ENCODE measurements at places on chromosomes 3 and 15. TPM values are rescaled to one million over a fixed set of nuclear protein-coding genes. Genes with fewer than 3 reads are reported as not detected.

ROBO2 gene
- total RNA-seq, result under 0.01 TPM

LTK gene
- under 0.01 TPM for total RNA-seq

CYP1A2 gene
- not detected for total RNA-seq

GOLGA8Q gene
- not detected for total RNA-seq

P2RY14 gene
- total RNA-seq, result not detected

SEC62 gene
- 33.5 TPM for total RNA-seq

All from epithelial cell of umbilical artery (primary cell).